CD4-positive, alpha-beta T cell treated with Interleukin-15 for 1 hour (primary cell): ENCODE measurements at places on chromosomes 6 and 20.

DNA sequence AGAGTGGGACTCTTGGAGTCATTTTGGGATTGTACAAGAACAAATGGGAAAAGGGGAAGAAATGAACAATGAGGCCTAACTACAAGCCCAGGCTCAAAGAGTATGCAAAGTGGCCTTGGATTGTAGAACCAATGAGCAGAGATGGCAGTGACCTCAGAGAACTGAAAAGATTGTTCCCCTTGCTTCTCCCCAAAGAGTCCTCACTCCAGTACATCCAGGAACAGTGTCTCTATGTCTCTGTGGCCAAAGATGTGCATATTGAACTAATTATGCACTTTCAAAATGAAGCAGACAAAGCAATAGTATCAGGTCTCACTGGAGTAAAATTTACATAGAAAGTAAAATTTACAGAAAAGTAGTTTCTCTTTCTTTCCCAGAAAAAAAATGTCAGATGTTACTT is 81.0 kb downstream of the SMLR1 start:
- DNase-seq, result no peak

- no peak for DNase-seq
Observed at GRCh38 chr6:15769511-15770018, 106.7 kb upstream of the DTNBP1 start.

DNA sequence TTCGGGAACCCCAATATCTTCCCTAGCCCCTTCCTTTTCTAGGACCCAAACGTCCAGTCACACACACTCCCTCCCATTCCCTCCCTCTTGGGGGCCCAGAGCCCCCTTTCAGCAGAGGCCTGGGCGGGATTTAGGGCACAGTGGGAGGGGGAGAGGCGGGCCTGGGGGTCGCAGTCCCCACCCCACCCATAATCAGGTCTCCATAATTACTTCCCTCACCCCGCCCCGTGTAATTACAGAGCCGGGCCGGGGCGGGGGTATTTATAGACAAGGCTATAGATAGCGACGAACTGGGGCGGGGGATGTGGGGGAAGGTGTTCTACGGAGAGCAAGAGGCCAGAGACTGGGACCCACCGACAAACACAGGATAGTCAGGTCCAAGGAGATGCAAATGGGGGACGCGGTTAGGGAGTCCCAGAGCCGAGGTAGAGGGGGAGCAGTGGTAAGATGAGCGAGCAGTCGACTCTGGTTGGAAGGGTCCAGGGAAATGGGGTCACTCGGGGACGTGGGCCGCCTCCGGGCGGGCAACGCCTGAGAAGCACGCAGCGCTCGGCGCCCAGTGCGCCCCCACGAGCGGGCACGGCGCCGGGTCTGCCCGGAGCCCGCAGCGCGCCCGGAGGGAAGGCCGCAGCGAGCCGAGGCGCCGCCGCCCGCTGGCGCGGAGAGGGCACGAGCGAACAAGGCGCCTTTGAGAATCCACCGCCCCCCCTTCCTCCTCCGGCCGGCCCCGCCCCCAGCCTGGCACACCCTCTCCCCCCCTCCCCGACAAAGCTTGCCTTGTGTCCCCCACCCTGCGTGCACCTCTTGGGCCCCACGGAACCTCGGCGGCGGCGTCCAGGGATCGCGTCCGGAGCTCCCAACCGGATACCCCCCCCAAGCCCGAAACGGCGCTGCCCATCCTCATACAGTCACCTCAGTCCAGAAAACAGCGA is 670 bp upstream of the COL11A2 start:
- DNase-seq, result peak; percentile 38

DNA sequence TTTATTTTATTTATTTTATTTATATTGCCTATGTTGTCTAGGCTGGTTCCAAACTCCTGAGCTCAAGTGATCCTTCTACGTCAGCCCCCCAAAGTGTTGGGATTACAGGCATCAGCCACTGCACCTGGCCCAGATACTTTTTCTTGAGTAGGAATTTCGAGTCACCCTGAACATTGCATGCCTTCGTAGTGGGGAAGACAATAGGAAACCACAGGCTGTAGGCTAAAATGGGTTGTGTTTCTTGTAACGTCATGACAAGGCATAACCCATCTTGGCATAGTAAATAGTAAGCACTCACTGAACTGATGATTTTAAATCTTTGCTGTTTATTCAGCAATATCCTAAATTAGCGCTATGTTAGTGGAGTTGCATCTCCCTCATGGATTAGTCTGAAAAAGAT is 34.9 kb downstream of the PTPN1 start:
- no peak for DNase-seq

- DNase-seq, result no peak
Observed at GRCh38 chr6:14146506-14147096, 29.0 kb downstream of the CD83 start.

GRCh38 chr20:62642666-62643520 is 590 bp downstream of the SLCO4A1 start:
- DNase-seq, result no peak

GRCh38 chr20:6704132-6704861 is 63.2 kb upstream of the BMP2 start:
- no peak for DNase-seq

DNA sequence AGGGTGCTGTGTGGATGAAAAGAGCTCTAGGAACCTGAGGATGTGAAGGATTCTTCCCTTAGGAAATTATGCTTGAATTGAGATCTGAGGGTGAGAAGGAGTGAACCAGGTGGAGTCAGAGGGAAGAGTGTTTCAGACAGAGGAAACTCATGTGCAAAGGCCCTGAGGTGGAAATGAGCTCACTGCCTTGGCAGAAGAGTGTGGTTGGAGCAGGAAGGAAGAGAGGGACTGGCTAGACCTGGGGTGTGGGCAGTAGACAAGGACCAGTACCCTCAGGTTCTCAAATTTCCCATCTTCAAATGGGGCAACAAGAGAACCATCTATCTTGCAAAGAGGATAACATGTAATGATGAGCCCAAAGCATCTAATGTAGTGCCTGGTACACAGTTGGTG is 24.0 kb upstream of the GTSF1L start:
- no peak for DNase-seq

DNA sequence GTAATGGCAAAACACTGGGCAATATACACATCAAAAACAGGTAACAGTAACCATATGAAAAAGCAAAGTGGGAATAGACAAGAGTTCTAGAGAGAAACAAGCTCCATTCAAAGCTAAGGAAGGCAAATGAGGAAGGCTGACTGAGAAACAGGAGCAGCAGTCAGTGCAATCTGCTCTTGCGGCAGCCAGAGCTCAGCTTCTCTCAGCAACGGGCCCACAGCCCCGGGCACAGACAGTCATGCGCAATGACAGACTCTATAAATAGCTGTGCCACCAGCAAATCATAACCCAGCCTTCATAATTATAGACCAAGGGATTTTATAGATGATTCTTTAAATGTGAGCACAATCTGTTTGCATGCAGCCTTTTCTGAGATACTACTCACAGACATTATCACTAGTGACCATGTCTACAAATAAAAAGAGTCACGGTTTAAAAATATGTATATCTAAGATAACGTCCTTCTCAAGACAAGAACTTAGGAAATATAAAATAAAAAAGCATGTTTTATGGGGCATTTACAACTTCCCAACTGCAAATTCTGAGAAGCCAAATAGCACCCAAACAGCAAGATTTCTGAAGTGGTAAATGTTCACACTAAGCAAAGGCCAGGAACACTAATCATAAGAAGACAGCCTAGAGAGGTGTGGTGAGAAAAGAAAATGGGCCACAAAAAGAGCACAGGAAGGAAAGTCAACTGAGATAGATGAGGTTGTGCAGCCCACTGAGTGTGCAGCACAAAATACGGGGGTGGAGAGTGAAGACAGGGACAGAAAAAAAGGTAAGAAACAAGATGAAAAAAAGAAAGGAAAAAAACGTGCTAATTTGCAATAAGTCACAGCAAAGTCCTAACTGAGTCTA is 39.9 kb upstream of the BEND6 start:
- no peak for DNase-seq

- peak; percentile 29 for DNase-seq
Observed at GRCh38 chr6:10528158-10528981, 7.2 kb downstream of the GCNT2 start.

- no peak for DNase-seq
Observed at GRCh38 chr6:108027594-108027993, 46.9 kb downstream of the OSTM1 start.

DNA sequence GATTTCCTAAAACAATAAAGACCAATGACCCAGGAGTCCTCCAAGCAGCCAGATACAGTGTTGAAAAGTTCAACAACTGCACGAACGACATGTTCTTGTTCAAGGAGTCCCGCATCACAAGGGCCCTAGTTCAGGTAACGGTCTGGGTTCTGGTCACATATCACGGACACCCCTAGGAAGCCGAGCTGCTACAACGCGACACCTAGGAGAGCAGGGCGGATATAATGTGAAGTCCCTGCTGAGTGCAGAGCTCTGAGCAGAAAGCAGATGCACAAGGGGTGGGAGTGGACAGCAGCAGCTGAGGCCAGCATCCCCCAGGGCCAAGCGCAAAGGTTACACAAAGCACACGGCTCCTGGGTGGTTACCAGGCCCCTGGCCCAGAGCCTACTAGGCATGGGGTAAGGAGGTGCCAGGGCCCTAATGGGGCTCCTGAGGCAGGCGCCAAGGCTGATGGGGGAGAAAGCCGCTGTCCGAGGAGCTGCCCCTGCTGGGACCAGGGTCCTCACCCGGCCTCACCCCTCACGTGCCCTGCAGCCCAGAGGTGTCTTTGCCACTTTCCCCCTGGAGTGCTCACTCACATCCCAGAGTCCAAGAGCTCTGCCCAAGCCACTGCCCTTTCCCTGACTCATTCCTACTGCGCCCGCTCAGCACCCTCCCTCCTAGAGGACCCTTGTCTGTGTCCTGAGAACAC is 8.4 kb downstream of the CST7 start:
- DNase-seq, result no peak

DNA sequence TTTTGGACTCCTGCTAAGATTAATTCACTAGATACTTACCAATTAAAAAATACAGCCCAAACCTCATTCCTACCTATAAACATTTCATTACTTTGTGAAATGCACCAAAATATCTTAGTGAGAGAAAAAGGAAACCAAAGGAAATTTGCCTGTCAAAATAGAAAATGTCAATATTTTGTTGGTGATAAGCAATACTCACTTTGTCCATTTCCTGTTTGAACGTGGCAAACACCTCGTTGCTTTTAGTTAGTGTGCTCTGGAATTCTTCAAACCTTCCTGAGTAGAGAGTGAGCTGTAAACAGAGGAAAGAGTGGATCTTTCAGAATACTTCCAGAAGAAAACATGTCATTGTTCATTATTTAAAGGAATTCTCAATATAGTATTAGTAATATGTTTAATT is 44.2 kb downstream of the TXLNB start:
- DNase-seq, result no peak

GRCh38 chr6:157120534-157121232 is 202.6 kb downstream of the TMEM242 start:
- DNase-seq, result no peak

- DNase-seq, result no peak
Observed at GRCh38 chr6:133503336-133503729, 262.2 kb downstream of the EYA4 start.

GRCh38 chr6:44381739-44382138 is 5.8 kb upstream of the CDC5L start:
- peak; percentile 57 for DNase-seq

DNA sequence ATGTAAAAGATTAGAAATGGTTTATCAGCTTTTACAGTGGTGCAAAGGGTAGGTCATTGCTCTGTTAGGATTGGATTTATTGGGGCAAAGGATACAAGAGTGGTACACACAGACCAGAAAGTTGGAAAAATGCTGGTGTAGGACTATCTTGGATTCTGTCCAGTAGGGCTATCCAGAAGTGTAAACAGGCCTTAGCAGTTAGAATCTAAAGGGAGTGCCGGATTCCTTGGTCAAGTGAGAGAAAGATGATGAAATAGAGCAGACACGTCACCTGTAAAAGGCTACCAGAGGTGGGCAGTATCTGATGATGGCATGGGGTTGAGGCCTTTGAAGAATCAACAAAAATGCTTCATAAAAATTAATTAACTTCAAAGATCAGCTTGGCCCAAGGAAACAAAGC is 975.9 kb downstream of the KIF16B start:
- DNase-seq, result no peak

DNA sequence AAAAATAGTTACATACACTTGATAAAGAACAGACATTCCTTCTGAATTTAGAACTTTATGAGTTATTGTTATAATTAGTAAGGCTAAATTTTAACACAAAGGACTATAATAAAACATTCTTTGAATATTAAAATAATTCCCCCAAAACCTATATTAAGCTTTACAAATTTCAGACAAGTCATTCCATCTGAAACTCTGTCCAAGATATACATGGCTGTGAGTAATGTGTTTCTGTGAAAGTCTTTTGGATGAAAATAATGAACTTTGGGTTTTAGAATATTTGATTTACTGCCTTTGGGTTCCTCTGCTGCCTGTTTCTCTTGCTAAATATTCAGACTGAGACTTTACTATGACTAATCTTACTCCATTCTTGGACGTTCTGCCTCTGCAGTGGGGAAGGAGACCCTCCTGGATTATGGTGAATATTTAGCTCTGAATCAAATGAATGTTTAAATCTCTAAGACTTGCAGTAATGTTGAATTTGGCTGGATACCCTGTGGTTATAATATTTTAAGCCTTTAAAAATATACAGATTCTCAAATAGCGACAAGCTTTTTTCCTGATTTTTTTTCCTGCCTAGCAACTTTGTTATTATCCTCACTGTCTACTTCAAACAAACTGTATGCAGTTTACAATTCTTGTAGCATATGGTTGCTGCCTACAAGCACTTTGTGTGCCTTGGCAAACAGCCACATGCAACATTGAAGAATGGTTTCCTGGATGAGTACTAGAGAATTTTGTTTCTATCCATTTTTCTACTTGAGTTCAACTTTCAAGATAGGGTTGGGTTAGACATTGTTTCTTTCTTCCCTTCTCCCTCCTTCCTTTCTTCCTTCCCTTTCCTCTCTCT is 51.4 kb downstream of the TXLNB start:
- DNase-seq, result no peak

DNA sequence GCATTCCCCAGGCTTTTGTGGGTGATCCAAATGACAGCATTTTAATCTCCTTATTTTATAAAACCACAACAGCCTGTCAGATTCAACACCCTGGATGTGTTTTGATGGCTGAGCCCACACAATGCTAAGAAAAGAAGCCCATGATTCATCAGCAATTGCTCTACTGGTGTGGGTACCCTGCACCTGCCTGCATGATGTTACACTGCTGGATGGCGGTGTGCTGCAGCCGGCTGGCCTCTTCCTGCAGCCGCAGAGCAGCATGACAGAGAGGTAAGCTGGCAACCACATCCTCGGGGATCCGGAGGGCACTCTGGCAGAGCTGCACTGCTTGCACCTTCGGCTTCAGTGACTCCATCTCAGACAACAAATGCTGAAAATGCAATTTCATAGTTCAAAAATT is 327.5 kb downstream of the SYNE1 start:
- peak; percentile 64 for DNase-seq
